ENCODE measurements at places on chromosomes 2 and 18.

DNA sequence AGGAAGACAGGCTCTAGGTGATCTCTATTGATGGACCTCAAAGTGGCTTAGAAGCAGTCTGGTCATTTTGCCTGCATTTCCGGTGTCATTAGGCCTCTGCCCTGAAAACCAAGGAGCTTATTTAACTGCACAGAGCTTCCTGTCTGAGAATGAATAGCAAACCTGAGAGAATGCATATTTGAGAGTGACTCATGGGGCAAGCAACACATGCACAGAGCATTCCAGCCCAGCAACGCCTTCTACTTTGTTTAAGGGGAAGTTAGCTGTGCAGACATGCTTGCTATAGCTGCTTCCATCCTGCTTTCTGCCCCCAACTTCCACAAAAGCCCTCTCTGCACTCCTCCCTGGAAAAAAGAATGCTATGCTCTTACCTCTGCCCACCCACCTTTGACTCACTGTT, 232.8 kb downstream of the GRB14 start:
- no peak for DNase-seq

DNA sequence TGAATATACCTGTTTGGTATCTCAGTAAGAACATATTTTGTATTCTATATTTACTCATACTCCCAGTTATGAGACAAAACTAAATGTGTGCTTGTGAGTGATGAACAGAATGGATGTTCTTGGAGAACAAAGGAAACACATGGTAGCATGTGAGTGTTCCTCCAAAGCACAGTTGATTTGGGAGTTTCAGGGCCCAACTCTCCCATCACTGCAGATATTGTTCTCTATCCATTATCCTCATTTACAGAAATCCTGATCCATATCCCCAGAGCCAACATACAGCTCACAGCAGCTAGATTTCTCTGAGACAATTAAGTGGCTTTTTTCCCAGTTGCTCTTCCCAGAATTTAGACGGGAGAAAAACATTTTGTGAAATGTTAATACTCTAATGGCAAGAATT, 75.6 kb upstream of the MAPRE2 start:
- DNase-seq, result no peak

DNA sequence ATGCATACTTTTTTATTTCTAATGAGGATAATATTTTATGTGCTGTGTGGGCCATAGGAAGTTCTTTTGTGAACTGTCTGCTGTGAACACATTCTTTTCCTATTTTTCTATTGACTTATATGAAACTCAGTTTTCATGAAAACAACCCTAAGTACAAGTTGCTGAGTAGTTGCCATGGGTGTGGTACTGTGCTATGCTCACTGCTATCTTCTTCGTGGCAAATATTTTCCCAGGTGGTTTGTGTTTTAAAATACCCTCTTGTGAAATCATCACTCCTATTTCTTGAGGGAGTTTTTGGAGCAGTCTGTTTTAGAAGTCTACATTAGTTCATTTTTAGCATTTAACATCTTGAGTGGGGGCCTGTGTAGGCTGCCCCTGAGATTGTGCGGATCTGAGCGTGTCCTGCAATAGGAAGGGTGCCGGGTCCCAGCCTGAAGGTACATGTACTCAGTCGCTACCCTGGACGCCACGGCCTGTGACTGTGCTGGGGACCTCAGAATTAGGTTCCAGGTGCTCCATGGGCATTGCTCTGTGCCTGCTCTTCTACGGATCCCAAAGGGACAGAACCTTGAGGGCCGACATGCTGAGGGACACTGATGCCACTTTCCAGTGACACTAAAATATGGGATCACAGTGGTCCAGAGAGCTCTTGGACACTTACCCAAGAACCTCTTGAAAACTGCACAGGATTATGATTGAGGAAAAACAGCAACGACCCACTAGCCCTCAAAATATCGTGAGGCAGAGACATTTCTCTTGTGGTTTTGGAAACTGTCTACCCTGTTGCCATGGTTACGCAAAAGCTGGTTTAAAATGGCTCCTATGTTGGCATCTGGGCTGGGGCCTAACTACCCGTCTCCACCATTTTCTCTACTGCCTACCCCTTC, 480.4 kb downstream of the TGIF1 start:
- no peak for DNase-seq

- no peak for DNase-seq
Observed at GRCh38 chr2:32452338-32453064, 95.7 kb downstream of the BIRC6 start.

- DNase-seq, result no peak
Observed at GRCh38 chr2:224449212-224450147, 47.6 kb upstream of the FAM124B start.

DNA sequence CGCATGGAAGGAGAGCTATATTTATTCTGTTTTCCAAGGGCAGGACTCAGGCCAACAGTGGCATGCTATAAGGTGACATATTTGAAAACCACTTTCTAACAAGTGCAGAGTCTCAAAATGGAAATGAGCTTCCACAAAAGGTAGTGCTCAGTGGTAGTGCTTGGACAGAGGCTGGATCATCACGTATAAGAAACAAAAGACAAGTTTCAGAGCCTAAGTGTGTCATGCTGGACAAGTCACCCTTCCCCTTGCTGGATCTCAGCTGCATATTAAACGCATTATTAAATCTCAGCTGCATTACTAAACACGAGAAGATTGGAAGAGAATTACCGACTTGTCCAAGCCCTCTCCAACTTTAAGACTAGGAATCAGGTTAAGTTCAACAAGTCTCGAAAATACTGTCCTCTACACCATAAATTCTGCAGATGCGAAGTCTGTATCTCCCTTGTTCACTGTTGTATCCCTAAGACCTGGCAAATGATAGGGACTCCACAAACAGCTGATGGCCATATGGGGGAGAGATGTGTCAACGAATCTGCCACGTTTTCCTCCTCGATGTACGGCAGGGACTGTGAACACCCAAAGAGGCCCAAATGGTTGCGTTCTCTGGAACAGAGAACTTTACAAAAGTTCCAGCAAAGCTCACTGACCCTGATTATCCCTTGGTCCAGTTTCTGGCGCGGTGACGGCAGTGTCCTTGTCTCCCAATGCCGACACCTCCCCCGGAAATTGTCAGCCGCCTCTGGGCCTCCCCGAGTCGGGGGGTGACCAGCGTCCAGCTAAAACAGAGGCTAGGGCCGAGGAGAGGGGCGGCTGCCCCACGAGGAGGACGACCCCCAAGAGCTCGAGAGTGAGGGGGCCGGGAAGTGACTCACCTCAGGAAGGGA, 611 bp downstream of the NOL10 start:
- DNase-seq, result peak; percentile 41

GRCh38 chr2:1995584-1995983, 251.3 kb upstream of the PXDN start:
- DNase-seq, result no peak

DNA sequence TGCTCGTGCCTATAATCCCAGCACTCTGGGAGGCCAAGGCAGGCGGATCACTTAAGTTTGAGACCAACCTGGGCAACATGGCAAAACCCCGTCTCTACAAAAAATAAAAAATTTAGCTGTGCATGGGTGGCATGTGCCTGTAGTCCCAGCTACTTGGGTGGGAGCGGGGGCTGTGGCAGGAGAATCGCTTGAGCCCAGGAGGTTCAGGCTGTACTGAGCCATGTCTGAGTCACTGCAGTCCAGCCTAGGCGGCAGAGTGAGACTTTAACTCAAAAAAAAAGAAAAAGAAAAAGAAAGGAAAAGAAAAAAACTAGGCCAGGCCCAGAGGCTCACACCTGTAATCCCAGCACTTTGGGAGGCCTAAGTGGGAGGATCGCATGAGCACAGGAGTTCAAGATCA, 30.8 kb downstream of the TWSG1 start:
- no peak for DNase-seq

GRCh38 chr18:50154420-50154819, 40.5 kb downstream of the MYO5B start:
- DNase-seq, result no peak

- DNase-seq, result peak; percentile 70
Observed at GRCh38 chr2:174335988-174336500, 1.3 kb downstream of the SP9 start.

GRCh38 chr2:166321076-166321475, 54.7 kb downstream of the SCN9A start:
- DNase-seq, result no peak

- DNase-seq, result peak; percentile 13
Observed at GRCh38 chr2:101516823-101517690, 42.1 kb upstream of the RFX8 start.

Data from NCI-H82 (cell line).